ENCODE measurements at places on chromosomes 4 and X. TPM values are rescaled to one million over a fixed set of nuclear protein-coding genes. Genes with fewer than 3 reads are reported as not detected.
A peak's percentile ranks its signal among the peaks of the same experiment; 100 is the strongest.

Gene MGAT4D
- not detected for total RNA-seq

Gene HEPH
- total RNA-seq = 0.65 TPM

Gene SLITRK2
- total RNA-seq = not detected

Gene ETDA
- total RNA-seq = not detected

Gene PPP4R3C
- total RNA-seq = not detected

Gene MAGED1
- total RNA-seq = 114 TPM

Gene BEND2
- not detected for total RNA-seq

Gene PLP1
- not detected for total RNA-seq

Gene TMPRSS11F
- total RNA-seq = not detected

Gene CHRDL1
- 56.2 TPM for total RNA-seq

Gene PDGFC
- 56.7 TPM for total RNA-seq

Gene PRICKLE3
- total RNA-seq = 13.0 TPM

Gene GAR1
- total RNA-seq = 27.7 TPM

DNA sequence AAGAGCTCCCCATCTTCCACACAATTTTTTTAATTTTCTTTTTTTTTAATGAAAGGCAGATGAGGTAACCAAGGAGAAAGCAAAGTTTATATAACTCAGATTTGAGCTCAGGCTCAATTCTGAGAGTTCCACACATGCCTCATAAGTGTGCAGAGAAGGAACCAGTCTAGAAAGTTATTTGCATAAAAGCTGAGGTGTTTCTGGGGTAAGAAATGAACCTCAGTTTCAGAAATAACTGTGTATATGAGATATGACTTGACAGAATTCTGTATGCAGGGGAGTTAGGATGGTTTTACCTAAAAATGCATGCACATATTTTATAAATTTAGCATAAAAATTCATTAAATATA, 51.3 kb downstream of the DTHD1 start:
- no peak for DNase-seq

DNA sequence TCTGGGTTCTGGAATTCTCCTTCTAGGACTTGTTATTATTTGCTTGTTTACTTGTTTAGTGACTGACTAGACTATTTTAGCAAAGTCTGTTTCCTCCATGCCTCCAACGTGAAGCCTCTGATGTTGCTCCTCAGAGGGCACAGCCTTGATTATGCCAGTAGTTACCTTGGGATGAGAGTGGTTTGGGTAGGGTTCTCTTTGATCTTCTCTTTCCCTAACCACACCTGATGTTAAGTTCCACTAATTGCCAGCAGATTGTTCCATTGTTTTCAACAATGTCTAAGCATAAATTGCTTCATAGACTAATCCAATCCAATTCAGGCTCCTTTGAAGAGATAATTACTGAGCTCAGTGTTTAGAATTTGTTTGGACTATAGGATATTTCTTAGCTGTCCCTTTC, 352.7 kb upstream of the DIPK2B start:
- no peak for DNase-seq

GRCh38 chrX:123525123-123525725, 207.6 kb downstream of the THOC2 start:
- DNase-seq = no peak

GRCh38 chr4:7784131-7784870, 155.4 kb downstream of the AFAP1 start:
- DNase-seq = no peak

- no peak for DNase-seq
These were observed 16.3 kb downstream of the MAML3 start for GRCh38 chr4:140137671-140138070.

GRCh38 chr4:131013226-131013625, 1917.3 kb downstream of the C4orf33 start:
- no peak for DNase-seq

DNA sequence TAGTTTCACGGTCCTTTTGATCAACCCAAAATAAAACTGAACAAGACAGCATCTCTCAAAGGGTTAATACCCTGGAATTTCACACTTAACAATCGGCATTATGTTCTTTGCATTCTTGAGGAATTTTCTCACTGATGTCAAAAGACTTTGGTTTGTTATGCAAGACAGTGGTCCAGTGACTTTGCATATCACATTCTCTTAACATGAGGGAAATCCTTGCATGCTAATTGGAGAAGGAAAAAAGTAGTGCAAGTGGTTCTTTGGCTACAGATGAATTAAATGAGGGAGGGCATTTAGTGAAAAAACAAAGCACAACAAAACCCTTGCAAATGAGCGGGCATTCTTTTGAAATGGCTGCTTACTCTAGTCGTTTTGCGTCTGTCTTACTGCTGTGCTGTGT, 105.1 kb upstream of the LIMCH1 start:
- DNase-seq = peak; percentile 98

DNA sequence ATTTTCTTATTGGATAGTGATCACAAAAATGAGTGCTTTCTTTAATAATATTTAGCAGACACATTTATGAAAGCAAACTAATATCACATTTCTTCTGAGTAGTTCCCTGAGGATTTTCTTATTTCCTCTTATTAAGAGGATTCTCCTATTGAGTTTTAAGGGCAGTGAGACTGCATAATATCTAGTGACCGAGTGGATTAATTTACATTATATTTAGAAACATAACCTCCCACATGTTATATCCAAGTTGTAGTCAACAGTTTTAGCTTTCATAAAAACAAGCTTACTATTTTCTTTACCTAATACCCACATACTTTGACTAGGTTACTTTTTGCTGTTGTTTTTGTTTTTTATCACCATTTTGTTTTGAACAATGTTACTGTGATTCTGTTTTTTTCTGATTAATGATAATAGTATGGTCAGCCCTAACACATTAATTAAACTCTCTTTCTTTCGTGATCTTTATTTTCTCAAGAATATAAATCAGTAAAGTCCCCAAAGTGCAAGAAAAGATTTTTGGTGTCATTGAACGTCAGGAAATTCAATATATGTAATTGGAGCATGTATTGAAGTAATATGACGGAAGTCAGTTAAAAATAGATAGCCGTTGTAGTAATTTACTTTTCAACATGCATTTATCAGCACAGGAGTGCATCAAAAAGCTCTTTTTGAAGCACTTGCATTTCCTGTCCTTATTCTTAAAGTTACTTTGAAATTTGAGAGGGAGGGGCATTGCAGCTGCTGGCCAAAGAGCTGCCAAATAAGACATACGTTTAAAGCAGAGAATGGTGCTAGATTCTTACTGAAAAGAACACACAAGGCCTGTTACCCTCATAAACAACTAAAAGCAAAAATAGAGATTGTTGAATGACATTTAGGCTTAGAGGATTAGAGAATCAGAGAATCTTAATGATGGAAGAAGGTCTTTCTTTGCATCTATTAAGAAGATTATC, 25.2 kb downstream of the DDIT4L start:
- DNase-seq = no peak

- DNase-seq = no peak
These were observed 19.9 kb downstream of the CC2D2A start for GRCh38 chr4:15489551-15489950.

- DNase-seq = no peak
These were observed at the start of gene CRLF2 for GRCh38 chrX:1212532-1212931. Gene CRLF2, minus strand, starts transcription at chrX:1212649. Its CDS starts 15 bp downstream, at chrX:1212634.

- DNase-seq = no peak
These were observed 16.7 kb upstream of the MCF2 start for GRCh38 chrX:139724626-139725025.

DNA sequence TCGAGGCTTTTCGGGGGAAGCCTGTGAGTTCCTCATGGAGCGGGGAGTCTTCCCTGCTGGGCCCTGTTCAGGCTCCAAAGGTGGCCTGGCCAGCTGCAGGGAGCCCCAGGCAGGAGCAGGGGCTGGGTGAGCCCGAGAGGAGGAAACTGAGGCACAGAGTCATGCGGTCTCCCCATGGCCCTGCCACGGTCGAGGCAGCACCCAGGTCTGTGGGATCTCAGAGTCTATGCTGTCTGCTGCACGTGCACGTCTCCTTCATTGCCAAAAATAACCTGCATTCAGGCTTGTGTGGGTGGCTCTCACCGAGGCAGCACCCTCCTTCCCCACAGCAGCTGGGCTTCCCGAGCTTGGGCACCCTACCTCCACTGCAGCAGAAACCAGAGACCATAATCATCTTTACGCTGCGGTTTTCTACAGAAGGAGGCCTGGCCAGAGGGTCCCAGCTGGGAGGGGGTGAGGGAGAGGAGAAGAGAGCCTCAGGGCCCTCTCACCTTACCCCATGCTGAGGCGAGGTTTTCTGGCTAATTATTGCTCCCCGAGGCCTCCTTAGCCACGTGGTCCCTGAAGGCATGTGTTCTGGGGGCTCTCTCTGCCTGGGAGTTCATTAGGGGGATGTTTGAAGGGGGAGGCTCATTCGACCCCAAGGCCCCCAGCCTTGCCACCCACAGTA, 64.3 kb downstream of the CPZ start:
- DNase-seq = no peak

- peak; percentile 25 for DNase-seq
These were observed 60.0 kb upstream of the BANK1 start for GRCh38 chr4:101730291-101731117.

GRCh38 chrX:24266996-24267395, 46.9 kb downstream of the SUPT20HL2 start:
- DNase-seq = no peak

GRCh38 chr4:40577588-40578253, 51.9 kb downstream of the RBM47 start:
- no peak for DNase-seq

DNA sequence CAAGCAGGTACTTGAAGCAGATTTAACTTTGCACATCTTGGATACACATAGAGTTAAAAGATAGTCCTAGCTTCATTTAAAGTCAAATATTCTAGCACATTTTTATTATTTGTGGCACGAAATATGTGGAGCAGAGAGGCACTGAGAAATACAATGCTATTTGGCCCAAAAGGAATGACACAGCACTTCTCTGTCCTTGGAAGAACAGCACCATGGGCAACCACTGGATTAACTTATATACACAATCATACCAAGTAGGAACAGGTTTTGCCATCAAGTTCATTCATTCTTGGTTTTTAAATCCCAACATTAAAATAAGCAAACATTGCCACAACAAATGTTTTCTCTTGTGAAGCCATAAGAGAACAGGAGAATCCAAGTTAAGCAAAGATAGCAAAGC, 924 bp upstream of the ENAM start:
- no peak for DNase-seq

DNA sequence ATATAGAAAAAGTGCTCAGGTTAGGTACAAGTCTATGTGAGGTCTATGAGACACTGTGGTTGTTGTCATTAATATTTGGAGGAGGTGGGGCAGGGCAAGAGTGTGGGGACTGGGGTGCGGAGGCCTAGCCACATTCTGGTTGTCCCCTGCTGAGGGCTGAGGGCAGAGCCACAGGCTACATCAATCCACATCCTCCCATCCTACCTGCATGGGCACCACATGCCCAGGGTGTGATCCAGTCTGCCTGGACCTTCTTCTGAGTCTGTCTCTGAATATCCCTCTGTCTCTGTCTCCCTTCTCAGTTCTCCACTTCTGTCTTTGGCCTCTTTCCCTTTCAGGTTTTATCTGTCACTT, 1.2 kb upstream of the GATA1 start:
- no peak for DNase-seq

DNA sequence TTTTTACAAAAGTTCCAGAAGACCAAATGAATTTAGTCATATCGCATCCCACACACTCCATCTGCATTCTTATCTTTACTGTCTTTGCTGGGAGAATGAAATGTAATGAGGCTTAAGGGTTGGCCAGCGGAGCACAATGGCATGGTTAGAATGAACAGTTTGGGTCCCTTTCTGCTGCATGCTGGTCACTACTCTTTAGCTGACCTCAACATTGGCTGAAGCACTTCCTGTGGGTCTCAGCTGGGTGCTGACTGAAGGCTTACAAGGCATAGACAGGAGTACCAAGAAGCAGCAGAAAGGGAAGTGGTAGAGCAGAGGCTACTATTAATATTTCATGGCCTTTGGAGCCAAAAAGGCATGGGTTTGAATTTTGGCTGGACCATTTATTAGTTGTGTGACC, 159.4 kb upstream of the GPC4 start:
- DNase-seq = no peak

- DNase-seq = no peak
These were observed 61.0 kb upstream of the SMIM10 start for GRCh38 chrX:134929808-134930207.

- DNase-seq = peak; percentile 23
These were observed 69.6 kb upstream of the MTNR1A start for GRCh38 chr4:186624951-186625350.

DNA sequence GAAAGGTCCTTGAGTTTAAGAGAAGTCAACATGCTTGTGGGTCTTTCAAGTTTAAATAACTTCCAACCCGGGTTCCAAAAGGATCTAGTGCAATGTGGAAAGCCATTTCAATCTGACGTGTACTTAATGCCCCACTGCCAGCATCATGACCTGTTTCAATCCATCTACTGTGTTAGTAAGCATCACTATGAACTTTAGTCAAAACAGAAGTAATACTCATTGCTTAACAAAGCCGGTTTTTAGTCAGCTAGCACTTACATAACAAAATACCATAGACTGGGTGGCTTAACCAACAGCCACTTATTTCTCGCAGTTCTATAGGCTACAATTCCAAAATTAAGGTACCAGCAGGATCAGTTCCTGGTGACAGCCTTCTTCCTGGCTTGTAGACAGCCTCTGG, 677.5 kb downstream of the DMD start:
- DNase-seq = no peak

DNA sequence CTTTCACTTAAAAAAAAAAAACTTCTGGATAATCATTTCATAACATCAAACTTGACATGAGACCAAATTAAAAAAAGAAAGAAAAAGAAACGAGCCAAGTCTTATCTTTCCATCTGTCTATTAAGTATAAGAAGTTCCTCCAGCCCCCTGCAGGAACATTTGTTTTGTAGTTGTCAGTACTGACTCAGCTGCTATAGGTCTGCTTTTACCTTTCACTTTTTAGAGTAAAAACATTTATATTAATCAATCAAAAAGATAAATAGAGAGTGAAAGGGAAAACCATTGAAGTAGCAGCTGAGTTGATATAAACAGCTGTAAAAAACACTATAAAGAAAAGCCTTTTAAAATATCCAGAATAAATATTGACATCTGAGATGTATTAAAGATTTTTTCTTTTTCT, 46.1 kb downstream of the CCDC158 start:
- DNase-seq = no peak

GRCh38 chrX:14738643-14739042, 134.2 kb downstream of the FANCB start:
- DNase-seq = no peak

GRCh38 chr4:168739886-168740285, 243.0 kb downstream of the PALLD start:
- DNase-seq = no peak

GRCh38 chr4:177077095-177077971, 232.3 kb upstream of the NEIL3 start:
- DNase-seq = no peak

- DNase-seq = no peak
These were observed 3.4 kb upstream of the MAML3 start for GRCh38 chr4:140157341-140157740.

DNA sequence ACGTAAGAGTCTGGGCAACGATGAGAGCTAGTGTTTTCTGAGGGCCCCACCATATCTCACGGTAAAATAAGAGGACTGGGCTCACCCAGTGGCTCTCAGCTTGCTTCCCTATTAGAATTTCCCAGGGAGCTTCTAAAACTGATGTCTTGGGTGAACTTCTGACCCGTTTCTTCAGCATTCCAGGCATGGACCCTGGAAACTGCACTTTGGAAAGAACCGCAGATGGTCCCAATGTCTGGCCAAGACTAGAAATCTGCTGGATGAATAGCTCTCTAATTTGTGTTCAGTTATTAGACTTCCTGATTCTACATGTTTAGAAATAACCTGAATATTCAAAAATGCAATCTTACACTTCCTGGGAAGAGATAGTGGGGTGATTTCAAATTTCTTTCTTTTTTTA, 127.8 kb downstream of the ANOS1 start:
- no peak for DNase-seq

- DNase-seq = no peak
These were observed 756.1 kb downstream of the SH3BGRL start for GRCh38 chrX:81957900-81958545.

Measured in epithelial cell of proximal tubule (primary cell).